ENCODE measurements at places on chromosomes 6 and 20. TPM values are rescaled to one million over a fixed set of nuclear protein-coding genes. Genes with fewer than 3 reads are reported as not detected.

The HLA-DMB gene
- polyA plus RNA-seq = 27.8 TPM

The TFAP2A gene
- polyA plus RNA-seq = not detected

The PARD6B gene
- 1.4 TPM for polyA plus RNA-seq

The XKR7 gene
- not detected for polyA plus RNA-seq

The RSPO4 gene
- polyA plus RNA-seq = not detected

The FOXS1 gene
- not detected for polyA plus RNA-seq

The SMOC2 gene
- polyA plus RNA-seq = not detected

The SLC4A11 gene
- not detected for polyA plus RNA-seq

The GSTA2 gene
- not detected for polyA plus RNA-seq

The CFAP206 gene
- not detected for polyA plus RNA-seq

The HECA gene
- 6.4 TPM for polyA plus RNA-seq

All from CD4-positive, CD25-positive, alpha-beta regulatory T cell (primary cell).